ENCODE measurements at places on chromosomes 7 and 10.

DNA sequence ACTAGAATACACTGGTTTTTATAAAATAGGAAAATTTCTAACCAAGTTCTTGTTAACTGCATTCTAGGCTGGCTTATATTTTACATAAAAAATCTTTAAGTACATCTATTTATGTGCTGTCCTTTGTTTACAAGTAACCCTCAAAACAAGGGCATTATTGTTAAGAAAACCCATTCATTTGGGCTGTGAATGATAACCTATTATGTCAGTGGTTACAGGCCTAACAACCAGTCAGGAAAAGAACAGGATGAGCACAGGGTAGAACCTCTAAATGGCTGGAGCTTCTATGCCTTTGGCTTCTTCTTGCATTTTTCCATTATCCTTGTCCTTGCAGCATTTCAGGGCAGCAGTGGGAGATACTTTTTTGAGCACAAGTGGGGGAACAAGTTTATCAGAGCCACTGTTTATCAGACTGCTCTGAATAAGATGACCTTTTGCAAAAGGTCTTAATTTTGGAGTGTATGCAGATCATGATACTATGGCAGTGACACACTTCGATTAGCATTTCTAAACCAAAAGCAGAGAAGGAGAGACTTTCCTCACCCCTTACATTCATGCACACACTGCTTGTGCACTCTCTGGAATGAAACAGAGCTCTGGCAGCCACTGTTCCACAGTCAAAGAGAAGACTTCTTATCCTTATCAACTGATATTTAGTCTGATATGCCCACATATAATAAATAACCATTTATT lies 10.9 kb downstream of the GPR37 start:
- no peak for DNase-seq

DNA sequence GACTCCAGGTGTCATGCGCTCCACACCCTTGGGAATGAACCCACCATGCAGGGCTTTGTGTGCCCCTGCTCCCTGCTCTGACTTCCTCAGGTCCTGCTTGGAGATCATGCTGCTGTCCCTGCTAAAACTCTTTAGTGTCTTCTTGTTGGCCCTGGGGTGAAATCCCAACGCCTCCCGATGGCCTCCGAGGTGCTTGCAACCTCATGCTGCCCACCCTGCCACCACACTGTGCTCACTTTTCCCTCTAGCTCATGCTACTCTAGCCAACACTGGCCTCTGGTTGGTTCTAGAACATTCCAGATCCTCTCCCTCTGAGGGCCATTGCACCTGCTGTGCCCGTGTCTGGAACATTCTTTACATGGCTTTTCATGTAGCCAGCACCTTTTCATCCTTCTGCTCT lies 227.7 kb downstream of the ADAM12 start:
- DNase-seq = no peak

- DNase-seq = no peak
Observed at GRCh38 chr7:28405662-28406061, 6.7 kb upstream of the CREB5 start.

DNA sequence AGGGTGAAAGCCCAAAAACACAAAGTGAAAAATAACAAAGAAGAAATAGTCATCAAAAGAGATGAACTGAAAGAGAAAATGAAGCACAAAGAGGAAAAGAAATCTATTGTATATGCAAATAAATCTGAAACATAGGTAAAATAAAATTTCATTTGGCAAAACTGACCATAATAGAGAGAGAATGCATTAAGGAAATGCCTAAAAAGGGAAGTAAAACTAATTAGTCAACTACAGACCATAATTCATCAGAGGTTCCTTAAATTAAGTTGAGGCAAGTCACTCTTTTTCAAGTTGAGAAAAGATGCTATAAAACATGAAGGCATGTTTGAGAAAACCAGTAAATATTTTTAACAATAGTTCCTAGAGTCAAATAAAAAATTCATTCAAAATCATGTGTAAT lies 233.3 kb downstream of the LRRN3 start:
- no peak for DNase-seq

- no peak for DNase-seq
Observed at GRCh38 chr7:92876836-92877235, 40.5 kb upstream of the CDK6 start.

DNA sequence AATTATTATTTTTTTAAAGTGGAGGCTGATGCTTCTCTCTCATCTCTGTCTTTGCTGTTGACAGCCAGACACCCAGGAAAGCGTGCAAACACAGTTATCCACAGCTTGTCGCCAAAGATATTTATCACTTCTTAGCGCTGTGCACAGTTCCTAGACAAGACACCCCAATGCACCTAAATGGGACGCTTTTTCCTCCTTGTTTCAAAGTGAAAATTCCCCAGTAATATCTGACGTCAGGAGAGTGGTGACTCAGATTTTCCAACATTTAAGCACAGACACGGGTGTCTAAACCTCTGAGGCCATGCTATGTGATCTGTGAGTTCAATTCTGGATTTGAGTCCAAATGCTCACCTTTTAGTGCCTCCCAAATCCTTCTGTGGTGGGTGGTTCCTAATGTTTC lies 151.6 kb downstream of the EMX2 start:
- DNase-seq = no peak

DNA sequence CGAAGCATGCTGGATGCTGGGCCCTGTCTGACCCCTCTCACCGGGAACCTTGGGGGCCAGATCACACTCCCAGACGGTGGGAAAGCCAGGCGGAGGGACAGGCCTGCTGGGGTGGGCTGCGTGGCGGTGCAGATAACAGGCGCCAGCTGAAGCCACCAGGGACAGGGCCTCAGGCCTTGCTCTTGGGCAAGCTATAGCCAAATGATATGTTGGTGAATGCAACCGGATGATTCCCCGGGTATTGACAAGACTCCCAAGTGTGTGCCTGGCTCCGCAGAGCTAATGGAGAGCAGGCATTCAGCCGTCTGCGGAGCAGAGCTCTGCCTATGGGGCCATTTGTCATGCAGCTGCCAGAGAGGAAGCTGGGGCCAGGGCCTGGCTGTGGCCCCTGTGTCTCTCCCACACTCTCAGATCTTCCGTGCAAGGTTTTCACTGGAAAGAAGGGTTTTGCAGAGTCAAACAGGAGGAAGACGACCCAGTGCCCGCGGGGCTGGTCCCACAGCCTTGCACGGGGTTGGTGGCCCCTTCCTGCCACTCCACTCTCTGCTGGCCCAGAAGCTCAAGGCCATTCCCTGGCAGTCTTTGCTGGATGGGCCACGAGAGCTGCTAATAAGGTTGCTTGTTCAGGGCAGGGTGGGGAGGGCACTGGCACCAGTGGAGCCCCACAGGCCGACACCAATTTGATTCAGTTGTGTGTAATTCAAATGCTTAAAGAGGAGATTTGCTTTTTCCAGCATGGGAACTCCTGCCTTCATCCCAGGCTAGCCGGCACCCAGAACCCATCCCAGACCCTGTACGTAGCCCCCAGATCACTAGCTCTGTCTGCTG lies 91.8 kb downstream of the PRKAG2 start:
- DNase-seq = peak; percentile 21

GRCh38 chr10:44478876-44479705 lies 94.2 kb upstream of the CXCL12 start:
- DNase-seq = no peak

- DNase-seq = no peak
Observed at GRCh38 chr10:78892338-78893176, 176.2 kb upstream of the ZMIZ1 start.

DNA sequence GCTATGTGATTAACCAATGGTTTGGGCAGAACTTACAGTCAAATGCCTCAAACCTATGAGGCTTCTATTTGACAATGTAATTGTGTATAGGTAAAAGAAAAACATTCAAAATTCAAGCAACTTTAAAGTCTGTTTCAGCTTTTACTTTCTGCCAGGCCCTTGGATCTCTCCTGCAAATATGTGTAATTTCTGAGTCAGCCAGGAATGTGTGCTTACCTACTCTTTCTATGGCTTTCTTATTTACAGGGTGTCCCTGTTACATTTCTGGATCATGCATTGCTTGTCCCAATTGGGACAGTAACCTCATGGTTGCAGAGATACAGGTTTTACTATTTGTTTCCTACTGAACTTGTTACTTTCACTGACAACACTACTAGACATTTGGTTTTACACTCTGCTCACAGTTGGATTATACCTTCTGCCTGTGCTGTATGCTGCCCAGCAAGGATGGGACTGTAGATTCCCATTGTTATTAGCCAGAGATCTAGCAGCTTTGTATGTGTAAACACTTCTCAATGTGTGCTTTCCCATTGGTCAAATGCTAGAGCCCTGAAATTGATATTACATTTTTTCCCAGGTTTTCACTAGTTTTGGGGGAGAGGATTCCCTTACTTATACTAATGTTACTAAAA lies 355.3 kb downstream of the ARL4A start:
- no peak for DNase-seq

DNA sequence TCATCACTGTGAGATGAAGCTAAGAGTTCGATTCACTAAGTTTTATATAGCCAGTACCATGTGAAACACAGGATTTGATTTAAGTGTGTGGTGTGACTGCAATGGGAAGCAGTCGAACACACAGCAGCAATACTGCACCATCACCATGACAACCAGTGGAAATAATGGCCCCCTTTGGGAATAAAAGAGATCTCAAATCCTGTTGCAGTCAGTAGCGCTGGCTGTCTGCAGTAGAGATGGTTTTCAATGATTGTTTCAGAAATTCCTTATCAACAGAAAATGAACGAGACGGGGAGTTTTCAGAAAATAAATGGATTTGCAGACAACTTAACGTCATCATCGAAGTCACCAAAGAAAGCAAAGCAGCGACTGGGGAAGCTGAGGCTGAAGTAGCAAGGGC lies 91.0 kb downstream of the PTPRE start:
- DNase-seq = peak; percentile 14

- DNase-seq = no peak
Observed at GRCh38 chr7:131341690-131342089, 14.0 kb downstream of the MKLN1 start.
